ENCODE measurements at places on chromosomes 7 and 10.
A peak's percentile ranks its signal among the peaks of the same experiment; 100 is the strongest.

- DNase-seq, result no peak
These were observed 109.9 kb downstream of the FANK1 start for GRCh38 chr10:126006264-126006663.

- DNase-seq, result no peak
These were observed 184.5 kb upstream of the SHH start for GRCh38 chr7:155996718-155997280.

- no peak for DNase-seq
These were observed 32.3 kb upstream of the SHH start for GRCh38 chr7:155844526-155844925.

GRCh38 chr10:125627646-125628045 is 55.3 kb downstream of the TEX36 start:
- no peak for DNase-seq

- DNase-seq, result no peak
These were observed 3.7 kb upstream of the IFIT1B start for GRCh38 chr10:89373916-89374711.

- no peak for DNase-seq
These were observed 370.5 kb downstream of the MDFIC start for GRCh38 chr7:115292381-115292780.

DNA sequence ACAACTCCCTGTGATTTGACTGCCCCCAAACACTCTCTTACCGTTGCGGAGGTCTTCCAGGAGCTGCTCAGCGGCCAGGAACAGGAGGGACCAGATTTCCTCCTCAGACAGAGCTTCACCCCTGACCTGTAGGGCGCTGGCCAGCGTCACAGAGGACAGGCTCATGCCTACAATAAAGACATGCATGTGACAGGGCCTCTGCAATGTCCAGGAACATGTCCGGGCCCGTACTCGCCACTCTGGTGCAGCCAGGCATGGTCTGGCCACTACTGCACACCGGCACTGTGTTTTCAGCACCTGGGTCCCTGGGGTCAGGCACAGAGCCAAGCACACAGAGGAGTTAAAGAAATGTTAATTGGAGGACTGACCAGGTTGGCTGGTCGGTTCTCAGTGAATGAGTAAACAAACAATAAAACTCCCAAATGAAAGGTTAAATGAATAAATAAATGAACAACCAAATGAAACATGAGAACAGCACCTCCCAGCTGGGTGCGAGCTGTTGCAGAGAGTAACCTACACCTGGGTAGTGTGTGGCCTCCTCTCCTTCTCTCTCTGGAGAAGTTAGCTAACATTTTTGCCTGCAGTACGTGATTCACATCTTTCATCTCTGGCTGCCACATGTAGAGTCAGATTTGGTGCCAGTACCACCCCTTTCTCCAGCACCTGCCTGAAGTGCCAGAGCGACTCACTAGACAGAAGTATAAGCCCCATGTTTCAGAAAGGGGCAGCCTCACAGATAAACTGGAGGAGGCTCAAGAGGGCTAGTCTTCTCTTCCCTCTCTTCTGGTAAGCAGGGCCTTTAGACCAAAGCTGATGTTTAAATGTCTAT is 22.8 kb downstream of the FRMPD2 start:
- no peak for DNase-seq

DNA sequence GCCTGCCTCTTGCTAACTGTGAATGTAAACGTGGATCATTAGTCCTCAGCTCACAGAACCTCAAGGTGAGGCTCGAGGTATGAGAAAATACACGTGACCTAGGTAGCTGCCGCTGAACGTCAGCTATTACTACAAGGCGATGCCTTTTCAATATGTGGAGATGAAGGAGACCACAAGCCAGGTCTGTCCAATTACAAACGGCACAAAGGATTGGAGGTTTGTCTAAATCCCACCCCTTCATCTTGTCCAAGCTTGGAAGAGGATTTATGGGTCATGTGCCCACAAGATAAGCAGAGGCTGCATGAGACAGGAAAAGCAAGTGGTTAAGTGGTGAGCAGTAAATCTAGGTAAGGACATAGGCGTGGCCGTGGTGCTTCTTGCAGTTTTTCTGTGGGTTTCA is 3.4 kb downstream of the H2BK1 start:
- DNase-seq, result no peak

- peak; percentile 44 for DNase-seq
These were observed 18.7 kb upstream of the DDIT4 start for GRCh38 chr10:72254813-72255568.

DNA sequence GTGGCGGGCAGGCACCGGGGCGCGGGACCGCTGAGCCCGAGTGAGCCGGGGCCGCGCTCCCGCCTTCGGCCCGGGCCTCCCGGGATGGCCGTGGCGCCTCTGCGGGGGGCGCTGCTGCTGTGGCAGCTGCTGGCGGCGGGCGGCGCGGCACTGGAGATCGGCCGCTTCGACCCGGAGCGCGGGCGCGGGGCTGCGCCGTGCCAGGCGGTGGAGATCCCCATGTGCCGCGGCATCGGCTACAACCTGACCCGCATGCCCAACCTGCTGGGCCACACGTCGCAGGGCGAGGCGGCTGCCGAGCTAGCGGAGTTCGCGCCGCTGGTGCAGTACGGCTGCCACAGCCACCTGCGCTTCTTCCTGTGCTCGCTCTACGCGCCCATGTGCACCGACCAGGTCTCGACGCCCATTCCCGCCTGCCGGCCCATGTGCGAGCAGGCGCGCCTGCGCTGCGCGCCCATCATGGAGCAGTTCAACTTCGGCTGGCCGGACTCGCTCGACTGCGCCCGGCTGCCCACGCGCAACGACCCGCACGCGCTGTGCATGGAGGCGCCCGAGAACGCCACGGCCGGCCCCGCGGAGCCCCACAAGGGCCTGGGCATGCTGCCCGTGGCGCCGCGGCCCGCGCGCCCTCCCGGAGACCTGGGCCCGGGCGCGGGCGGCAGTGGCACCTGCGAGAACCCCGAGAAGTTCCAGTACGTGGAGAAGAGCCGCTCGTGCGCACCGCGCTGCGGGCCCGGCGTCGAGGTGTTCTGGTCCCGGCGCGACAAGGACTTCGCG is 534 bp downstream of the FZD9 start:
- no peak for DNase-seq

GRCh38 chr7:572416-573268 is 53.0 kb upstream of the PDGFA start:
- DNase-seq, result no peak

DNA sequence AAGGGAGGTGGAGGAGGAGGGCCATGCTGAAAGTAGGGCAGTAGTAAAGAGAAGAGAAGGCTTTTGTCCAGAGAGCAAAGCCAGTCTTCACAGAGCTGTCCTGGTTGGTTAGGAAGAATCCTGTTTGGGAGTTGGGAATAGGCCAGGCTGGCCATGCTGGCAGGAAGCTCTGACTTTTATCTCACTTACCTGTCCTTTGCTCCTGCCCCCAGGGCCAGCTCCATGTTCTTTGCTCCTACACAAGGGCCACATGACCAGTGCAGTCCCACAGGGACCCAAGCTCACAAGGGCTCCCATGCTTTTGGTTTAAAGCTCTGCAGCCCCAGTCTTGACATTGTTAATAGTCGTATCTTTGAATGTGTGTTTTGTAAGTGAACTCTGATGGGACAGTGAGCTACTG is 161.6 kb upstream of the KMT2E start:
- no peak for DNase-seq

DNA sequence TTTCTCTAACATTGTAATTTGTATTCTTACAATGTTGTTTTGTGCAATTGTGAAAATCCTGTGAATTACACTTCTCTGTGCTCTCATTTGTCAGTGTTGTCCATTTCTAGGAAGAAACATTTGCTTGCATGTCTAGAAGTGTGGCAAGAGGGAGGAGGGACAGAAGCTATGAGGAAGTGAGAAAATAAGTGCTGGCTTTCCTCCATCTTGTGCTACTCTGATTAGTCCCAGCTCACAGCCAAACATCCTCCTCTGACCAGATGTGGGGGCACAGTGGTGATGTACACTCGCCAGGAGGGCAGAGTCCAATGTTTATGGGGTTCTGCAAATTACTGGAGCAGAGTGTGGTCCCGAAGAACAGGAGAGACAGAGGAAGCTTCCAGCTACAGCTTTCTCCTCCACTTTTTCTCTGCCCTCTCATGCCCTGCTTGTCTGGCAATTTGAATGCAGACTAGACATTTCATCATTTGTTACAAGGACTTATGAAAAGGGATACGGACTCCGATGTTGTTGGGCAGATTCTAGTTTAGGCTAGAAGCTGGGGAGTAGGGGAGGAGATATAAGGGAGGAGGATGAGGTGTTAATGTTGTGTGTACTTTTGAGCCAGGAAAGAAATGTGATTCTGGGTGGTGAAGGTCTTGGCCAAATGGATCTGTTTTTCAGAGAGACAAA is 131.0 kb upstream of the C1GALT1 start:
- DNase-seq, result no peak

- DNase-seq, result no peak
These were observed 41.3 kb downstream of the AVL9 start for GRCh38 chr7:32536585-32536984.

- DNase-seq, result no peak
These were observed at the start of gene TBATA for GRCh38 chr10:70785190-70785589. Gene TBATA (minus strand): TSS chr10:70785377. CDS start chr10:70783379, 1,998 bp downstream.

DNA sequence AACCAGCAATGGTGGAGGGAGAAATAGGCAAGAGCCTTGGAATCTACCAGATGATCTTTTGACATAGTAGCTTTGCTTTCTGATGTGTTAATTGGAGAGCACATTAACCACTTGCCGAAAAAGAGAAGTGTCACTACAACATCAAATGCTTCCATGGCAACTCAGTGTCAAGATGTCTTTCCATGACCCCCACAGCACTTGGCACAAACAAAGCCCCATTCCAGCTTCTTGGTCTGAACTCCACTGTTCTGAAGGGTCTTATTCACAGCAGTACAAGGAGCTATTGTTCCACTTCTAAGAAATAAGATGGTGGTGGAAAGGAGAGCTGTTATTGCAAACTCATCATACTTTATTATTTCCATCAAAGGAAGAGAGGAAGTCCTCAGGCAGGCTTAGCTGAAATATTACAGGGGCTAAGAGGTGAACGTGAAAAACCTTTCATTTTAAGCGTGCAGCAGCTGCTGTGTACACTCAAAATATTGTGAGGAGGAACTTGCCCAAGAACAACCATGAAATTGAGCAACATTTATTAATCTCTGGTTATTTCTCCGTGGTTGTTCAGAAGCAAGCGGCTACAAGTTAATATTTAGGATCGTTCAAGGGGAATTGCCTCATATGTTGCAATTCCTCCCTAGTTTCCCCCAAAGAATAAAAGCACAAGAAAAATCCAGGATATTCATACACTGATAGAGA is 354.8 kb upstream of the CELF2 start:
- DNase-seq, result no peak
